ENCODE measurements at places on chromosomes 5 and 9.

DNA sequence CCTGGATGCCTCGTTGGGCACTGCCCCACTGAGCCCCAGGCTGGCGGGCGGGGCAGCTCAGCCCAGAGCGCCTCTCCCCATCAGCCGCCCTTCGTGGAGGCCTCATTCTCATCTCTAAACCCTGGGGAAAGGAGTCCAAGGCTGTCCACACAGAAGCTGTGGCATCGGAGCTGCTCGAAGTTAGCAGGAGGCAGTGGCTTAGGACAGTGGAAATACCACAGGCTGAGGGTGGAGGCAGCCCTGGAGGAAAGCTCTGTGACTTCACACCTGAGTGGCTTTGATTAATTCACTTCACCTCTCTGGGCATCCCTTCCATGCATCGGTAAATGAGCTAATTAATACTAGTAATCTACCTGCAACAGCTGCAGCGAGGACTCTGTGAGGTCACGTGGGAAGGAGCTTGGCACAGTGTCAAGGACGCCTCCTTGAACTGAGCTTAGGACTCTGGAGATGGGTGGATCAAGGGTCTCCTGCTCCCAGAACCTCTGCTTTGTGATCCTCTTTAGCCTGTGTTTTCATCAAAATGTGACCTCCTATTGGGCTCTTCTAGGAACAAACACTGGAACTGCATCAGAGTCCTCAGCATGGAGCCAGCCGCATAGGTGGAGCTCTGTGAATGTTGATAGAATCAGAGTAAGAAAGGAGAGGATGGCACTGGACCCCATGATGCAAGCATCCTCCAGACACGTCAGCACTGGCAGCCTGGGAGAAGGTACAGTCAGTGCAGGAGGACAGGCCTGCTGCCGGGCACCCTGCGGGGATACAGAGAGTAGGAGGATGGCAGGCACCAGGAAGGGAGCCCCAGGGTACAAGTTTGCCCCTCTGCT, 842 bp upstream of the ANGPTL2 start:
- DNase-seq: no peak

GRCh38 chr5:78649211-78649695, 681 bp upstream of the LHFPL2 start:
- DNase-seq: no peak

- no peak for DNase-seq
These were observed 61.3 kb upstream of the MEGF10 start for GRCh38 chr5:127229185-127229889.

GRCh38 chr9:113298924-113299770, 4.0 kb downstream of the RNF183 start:
- DNase-seq: no peak

GRCh38 chr5:11056560-11056959, 295.5 kb upstream of the DAP start:
- no peak for DNase-seq

All from GM04504 (cell line).